ENCODE measurements at places on chromosomes 11 and 22.

DNA sequence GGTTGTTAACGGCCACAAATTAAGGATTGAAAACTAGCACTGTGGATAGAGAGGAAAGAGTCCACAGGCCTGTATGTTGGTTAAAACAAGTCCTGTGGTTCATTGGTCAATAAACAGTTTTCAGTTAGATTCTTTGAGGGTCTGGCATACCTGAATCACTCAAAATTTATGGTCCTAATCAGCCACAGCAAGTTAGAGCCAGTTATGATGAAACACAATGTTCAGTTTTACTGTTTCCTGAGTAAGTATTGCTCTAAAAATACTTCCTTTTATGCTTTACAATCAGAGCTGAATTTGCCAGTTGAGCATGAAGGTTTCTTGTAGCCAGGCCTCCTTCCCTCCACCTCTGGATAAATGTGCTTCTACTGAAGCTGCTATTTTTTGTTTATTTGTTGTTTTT is 12.9 kb upstream of the CAT start:
- peak; percentile 95 for DNase-seq

GRCh38 chr11:124746621-124747243 is 5.3 kb downstream of the VSIG2 start:
- peak; percentile 29 for DNase-seq

DNA sequence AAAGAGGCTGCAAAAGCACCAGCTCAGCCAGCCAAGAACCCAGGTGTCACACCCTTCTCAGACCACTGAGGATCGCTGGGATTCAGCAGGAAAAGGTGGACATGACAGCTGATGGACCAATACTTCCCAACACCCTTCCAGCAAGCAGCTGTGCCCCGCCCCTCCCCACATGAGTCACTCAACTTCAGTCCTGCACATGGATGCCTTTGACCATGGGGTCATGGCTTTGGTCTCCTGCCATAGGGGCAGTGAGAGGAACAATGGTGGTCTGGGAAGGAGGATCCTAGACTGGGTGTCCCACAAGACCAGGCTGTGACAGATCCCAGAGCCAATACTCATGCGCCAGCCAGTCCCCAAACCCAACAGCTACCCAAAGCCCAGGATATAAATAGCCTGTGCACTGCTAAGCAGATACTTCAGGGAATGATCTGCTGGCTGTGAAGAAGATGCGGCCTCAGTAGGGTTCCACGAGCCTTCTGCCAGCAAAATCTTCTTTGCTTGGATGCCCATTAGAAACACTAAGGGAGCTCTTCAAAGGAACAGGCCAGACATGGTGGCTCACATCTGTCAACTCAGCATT is 5.5 kb upstream of the RGL4 start:
- DNase-seq, result no peak

DNA sequence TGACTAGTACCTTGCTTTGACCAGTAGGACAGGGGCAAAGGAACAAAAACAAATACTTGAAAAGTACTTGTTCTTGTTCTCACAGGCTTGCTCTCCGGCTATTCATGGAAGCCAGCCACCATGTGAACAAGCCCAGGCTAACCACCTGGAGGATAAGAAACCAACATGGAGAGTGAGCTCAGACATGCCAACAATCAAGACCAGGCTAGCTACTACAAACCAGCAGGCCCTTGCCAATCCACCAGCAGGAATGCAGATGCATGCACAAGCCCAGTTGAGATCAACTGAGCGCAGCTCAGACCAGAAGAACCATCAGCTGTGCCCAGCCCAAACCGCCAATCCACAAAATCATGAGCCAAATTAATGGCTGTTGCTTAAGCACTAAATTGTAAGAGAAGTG is 180.1 kb upstream of the ISX start:
- no peak for DNase-seq

Measured in NB4 (cell line).